ENCODE measurements at places on chromosomes 6 and 20. TPM values are rescaled to one million over a fixed set of nuclear protein-coding genes. Genes with fewer than 3 reads are reported as not detected.

GRCh38 chr6:78599526-78599925, 267.8 kb upstream of the IRAK1BP1 start:
- DNase-seq = no peak

DNA sequence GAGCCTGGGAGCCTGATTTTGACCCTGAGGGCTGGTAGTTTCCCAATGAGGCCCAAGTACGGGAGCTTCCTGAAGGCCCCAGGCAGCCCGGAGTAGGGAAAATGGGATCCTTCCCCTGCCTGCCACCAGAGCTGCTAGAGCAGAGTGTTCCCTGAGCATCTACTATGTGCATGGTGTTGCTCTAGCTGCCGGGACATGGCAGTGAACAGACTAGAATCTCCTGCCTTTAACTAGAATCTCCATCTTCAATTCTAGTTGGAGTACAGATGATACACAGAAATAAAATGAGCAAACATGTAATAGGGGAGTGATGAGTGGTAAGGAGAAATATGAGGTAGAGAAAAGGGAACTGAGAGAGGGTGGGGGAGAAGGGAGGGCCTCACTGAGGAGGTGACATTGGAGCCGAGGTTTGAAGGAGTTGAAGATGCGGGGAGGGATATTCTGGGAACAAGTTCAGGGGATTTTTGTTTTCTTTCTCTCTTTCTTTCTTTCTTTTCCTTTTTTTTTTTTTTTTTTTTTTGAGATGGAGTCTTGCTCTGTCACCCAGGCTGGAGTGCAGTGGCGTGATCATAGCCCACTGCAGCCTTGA, 18.5 kb downstream of the VSTM2L start:
- DNase-seq = no peak

GRCh38 chr20:14758356-14758755, 420.9 kb upstream of the FLRT3 start:
- DNase-seq = no peak

DNA sequence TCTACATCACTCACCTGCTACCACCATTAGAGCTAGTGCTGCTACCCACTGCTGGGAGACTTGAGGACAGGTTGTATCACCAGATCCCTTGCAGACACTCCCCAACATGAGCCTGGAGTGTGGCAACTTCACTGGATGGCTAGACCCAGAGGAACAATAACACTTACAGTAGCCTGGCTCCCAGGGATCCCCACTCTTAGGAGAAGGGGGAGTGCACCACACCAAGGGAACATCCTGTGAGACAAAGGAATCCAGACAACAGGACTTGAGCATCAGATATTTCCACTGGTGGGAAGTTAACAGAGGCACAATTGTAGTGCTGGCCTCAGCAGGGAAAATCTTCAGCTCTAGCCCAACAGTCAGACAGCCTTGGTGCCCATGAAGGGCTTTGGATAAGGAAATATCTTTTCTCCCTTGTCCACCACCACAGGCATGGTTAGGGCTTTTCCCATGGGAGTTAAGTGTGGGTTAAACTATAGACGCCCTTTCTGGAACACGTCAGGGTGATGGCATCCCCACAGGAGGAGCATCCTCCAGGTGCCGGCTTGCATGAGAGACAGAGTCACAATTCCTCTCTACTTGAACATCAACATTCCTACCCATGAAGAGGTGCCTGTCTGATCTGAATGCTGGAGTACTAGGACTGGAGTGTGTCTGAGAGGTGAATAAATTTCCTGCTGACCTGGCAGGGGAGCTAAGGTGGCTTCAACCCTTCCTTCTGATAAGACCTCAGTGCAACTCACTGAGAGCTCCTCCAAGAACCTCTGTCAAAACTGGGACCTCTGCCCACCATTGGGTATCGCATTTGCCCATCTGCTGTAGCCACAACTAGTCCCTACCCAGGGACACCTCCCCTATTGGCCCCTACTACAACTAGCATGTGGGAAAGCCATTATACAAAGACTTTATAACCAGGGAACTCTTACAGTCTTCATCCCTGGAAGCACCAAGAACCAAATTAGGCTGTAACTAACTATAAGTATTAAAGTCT, 55.4 kb upstream of the SIRPG start:
- no peak for DNase-seq

DNA sequence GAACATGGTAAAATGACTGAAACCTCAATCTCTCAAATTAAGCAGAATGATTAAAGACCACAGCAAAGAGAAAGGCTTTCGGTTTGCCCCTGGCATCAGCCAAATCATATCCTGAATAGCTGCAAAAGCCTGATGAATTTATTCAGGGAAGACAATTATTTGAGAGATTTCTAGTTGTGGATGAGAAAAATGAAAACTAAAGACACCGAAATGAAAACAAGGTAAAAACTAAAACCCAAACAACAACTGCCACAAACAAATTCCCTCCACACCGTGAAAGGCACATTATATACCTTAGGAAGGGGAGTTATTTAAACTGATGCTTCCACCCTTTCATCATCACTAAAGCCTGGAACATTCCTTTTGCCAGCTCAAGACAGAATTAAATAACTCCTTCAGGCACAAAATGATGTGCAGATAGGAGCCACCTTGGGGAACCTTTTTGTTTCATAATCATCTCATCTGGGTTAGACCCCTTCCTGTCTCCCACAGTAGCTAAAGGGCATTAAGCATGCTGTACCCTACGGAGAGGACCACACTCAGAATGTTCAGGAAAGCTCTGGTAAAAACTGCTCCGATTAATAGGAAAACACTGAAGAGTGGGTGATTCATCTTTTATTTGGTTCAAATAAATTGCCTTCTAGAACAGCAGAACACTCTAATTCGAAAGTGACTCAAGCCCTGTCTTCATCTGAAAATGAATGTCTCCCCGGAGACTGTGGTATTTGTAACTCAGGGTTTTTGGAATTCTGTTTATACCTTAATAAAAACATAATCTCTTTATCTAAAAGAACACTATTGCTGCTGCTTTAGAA, 9.1 kb upstream of the ANKRD60 start:
- no peak for DNase-seq

DNA sequence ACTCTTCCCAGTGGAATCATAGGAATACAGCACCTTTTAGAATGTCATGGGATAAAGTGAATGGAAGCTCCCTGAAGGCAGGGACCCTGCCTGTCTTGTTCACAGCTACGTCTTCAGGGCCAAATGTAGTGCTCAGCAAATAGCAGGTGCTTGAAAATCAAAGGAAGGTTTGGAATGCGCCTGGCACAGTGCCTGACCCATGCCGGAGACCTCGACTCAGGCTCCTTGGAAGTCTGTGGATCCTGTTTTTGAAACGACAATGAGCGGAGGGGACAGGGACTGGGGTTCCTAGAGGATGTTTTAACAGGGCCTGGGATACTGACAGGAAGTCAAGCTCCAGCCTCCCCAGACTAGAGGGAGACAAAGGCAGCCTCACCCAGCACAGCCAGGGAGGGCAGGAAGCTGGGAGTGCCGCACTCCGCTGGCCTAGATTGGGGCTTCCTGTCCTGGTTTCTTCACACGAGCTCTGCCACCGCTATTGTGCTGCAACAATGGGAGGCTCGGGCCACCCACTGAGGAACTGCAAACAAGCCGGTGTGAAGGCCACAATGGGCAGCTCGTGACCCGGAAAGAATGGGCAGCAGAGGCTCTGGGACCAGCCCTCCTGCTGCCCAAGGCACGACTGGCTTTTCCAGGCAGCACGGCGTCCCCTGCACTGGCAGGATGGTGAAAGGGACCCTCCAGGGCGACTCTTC, 76.7 kb downstream of the PREX1 start:
- DNase-seq = peak; percentile 71

- no peak for DNase-seq
Measured at GRCh38 chr6:72560721-72561593, 60.9 kb upstream of the KCNQ5 start.

DNA sequence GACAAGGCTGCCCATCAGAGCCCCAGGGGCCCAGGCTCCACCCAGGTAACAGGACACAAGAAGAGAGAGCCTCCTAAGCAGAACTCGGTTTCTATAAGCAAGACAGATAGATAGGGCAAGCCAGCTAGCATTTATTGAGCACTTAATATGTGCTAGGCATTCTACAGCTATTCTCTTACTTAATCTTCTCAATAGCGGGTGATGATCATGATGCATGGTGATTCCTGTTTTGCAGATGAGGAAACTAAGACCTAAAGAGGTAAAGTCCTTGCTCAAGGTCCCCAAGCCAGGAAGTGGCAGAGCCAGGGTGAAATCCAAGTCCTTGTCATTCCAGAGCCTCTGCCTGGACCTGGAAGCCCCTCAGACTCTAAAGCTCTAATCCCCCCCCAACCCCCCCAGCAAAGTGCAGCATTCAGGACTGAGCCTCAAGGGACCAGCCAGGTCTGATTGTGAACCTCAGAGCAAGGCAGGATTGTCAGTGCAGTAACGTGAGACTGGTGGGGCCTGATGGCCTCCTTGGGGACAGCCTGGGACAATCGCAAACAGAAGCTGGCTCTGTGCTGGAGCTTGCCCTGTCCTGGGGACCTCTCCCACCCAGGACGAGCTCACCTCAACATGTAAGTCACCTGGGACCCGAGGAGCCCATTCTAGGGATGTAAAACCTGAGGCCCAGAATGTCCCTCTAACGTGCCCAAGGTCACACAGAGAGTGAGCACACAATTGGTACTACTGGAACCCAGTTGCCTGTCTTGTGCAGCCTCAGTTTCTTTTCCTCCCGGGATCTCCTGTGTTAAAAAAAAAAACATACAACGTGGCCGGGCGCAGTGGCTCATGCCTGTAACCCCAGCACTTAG, 48.4 kb upstream of the PTGIS start:
- no peak for DNase-seq

- DNase-seq = no peak
Measured at GRCh38 chr6:53481323-53481722, 63.6 kb downstream of the GCLC start.

GRCh38 chr6:4936681-4937041, 67.2 kb downstream of the RPP40 start:
- no peak for DNase-seq

- no peak for DNase-seq
Measured at GRCh38 chr20:8583566-8584043, 451.5 kb downstream of the PLCB1 start.

DNA sequence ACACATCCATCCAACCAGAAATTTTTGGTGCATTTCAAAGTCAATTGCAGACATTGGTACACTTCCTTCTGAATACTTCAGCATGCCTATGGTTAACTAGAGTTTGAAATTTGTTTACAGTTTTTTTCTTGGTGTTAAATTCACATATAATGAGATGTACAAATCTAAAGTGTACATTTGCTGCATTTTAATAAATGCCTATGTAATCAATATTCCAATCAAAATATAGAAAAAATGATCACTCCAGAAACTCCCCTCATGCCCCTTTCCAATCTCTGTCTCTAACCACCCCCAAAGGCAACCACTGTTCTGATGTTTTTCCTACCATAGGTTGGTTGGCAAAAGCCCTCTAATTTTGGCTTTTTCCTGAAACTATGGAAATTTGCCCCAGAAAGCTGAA, 7.6 kb upstream of the TGM6 start:
- DNase-seq = no peak

DNA sequence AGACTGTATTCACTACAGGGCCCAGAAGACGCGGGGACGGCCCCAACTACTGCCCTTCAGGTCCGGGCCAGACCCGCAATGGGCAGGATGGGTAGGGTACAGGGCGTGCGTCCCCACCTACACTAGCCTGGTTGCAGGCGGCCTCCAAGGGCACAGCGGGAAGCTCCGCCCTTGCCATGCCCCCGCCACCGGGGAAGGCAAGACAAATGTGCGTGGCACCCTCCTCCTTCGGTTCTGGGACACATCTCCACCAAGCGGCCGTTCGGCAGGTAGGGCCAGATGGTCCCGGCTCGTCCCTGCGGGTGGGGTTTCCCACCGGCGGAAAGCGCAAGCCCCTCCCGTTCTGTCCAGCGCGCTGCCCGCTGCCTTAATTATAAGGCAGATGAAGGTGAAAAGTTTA, 5.6 kb downstream of the NXT1 start:
- no peak for DNase-seq

DNA sequence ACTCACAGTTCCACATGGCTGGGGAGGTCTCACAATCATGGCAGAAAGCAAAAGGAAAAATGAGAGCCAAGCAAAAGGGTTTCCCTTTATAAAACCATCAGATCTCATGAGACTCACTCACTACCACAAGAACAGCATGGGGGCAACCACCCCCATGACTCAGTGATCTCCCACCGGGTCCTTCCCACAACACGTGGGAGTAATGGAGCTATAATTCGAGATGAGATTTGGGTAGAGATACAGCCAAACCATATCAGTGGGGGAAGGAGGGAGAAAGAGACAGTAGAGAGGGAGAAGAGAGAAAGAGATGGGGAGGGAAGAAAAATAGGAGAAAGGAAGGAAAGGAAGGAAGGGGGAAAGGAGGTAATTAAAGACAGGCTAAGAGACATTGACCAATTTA, 30.1 kb downstream of the GMDS start:
- no peak for DNase-seq

- no peak for DNase-seq
Measured at GRCh38 chr6:105373481-105373880, 29.4 kb downstream of the PREP start.

GRCh38 chr20:31707994-31708735, 14.5 kb downstream of the BCL2L1 start:
- peak; percentile 64 for DNase-seq

GRCh38 chr20:63475209-63475608, 2.8 kb upstream of the KCNQ2 start:
- DNase-seq = no peak

GRCh38 chr20:52342913-52343312, 151.3 kb upstream of the ZFP64 start:
- DNase-seq = no peak

DNA sequence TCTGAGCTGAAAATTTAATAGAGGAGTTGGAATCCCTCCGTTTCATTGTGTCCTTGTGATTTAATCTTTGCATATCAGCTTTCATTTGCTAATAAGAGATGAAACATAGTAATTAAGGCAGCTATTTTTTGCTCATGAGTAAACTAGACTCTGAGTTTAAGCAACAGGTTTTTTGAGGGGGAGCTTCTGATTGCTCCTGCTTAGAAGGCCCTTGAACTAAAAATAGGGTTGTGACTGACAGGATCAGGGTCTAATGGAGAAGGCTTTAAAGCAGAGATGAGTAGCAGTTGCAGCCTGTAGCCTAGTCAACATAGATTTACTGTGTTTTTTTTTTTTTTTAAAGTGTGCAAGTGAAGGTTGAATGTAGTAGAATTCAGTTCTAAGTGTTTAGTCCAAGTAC, 17.4 kb downstream of the HSF2 start:
- DNase-seq = no peak

GRCh38 chr6:38489951-38490350, 149.8 kb downstream of the BTBD9 start:
- no peak for DNase-seq

NDUFAF4 gene
- 97.1 TPM for total RNA-seq

HLA-DOB gene
- not detected for total RNA-seq

CEP43 gene
- total RNA-seq = 12.3 TPM

TTBK1 gene
- 0.27 TPM for total RNA-seq

RSPH9 gene
- 0.08 TPM for total RNA-seq

PLG gene
- not detected for total RNA-seq

OVOL2 gene
- total RNA-seq = not detected

CLPSL2 gene
- not detected for total RNA-seq

SYCP2 gene
- total RNA-seq = 1.0 TPM

SIRPB1 gene
- 0.27 TPM for total RNA-seq

ZC3H12D gene
- total RNA-seq = 0.25 TPM

UNC5CL gene
- total RNA-seq = 0.27 TPM

FRK gene
- total RNA-seq = 11.2 TPM

DLL1 gene
- 11.7 TPM for total RNA-seq

Data from left ventricle myocardium inferior (tissue), 1 donor.